ENCODE measurements at places on chromosomes 5 and 9. TPM values are rescaled to one million over a fixed set of nuclear protein-coding genes. Genes with fewer than 3 reads are reported as not detected.

GRCh38 chr5:42751044-42751443 is 5.6 kb upstream of the CCDC152 start:
- no peak overlapping the region for H3K27ac ChIP-seq
- H3K36me3 ChIP-seq: no peaks in the 10 kb centered on the region
- no peaks in the 10 kb centered on the region for H3K27me3 ChIP-seq
- no peak for DNase-seq
- no peaks in the 10 kb centered on the region for H3K4me1 ChIP-seq

Gene SLC6A18
- not detected for total RNA-seq

- no peak overlapping the region for H3K27ac ChIP-seq
- no peaks in the 10 kb centered on the region for H3K36me3 ChIP-seq
- no peak for DNase-seq
- no peaks in the 10 kb centered on the region for H3K4me1 ChIP-seq
- no peak overlapping the region for H3K4me3 ChIP-seq
- no peaks in the 10 kb centered on the region for H3K27me3 ChIP-seq
These were observed 212.5 kb downstream of the DAB2IP start for GRCh38 chr9:121863955-121864354.

DNA sequence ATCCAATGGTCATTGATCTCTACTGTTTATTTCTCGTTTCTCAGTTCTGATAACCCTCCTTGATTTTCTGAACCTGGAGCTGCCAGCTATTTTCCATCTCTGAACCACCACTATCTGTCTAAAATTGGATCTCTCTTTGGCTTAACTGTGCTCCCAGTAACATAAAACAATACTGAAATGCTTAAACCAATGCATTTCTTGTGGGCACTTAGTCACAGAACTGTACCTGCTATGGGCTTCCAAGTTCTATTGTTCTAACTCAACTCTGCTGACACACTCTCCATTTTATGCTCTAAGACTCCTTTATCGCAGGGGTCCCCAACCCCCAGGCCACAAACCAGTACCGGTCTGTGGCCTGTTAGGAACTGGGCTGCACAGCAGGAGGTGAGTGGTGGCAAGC is 120.6 kb downstream of the LHFPL2 start:
- no peaks in the 10 kb centered on the region for H3K36me3 ChIP-seq
- peak; percentile 68 for DNase-seq
- no peaks in the 10 kb centered on the region for H3K27me3 ChIP-seq
- no peak overlapping the region for H3K4me3 ChIP-seq
- H3K4me1 ChIP-seq: peaks cover 32% of the 10 kb centered on the region

Gene FAXDC2
- 11.3 TPM for total RNA-seq

DNA sequence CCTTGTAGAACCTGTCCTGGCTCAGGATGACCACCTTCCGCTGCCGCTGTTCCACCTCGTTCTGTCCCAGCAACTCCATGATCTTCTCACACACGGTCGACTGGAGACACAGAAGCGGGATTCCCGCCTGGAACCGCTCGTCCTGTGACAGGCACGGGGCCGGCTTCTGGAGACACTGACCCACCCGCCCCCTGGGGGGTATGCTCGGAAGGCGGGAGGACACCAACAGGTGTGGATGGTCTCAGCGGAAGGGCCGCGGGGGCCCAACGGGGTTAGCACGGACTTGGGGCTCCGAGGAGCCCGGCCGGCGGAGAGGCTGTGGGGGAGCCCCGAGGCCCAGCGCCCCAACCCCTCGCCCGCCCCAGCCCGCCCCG is 530 bp downstream of the UCK1 start:
- peak overlapping the region; percentile 59 for H3K27ac ChIP-seq
- H3K27me3 ChIP-seq: no peaks in the 10 kb centered on the region
- DNase-seq: peak; percentile 18
- H3K4me1 ChIP-seq: peaks cover 2% of the 10 kb centered on the region
- peak overlapping the region; percentile 66 for H3K4me3 ChIP-seq
- H3K36me3 ChIP-seq: peaks cover 15% of the 10 kb centered on the region

- no peaks in the 10 kb centered on the region for H3K27me3 ChIP-seq
- DNase-seq: no peak
- H3K36me3 ChIP-seq: no peaks in the 10 kb centered on the region
- no peaks in the 10 kb centered on the region for H3K4me1 ChIP-seq
- no peak overlapping the region for H3K27ac ChIP-seq
These were observed 213.9 kb upstream of the TBCA start for GRCh38 chr5:77990020-77990419.

GRCh38 chr5:82820188-82820587 is 257.0 kb downstream of the TMEM167A start:
- no peaks in the 10 kb centered on the region for H3K4me1 ChIP-seq
- H3K27me3 ChIP-seq: no peaks in the 10 kb centered on the region
- DNase-seq: no peak

- peaks cover 16% of the 10 kb centered on the region for H3K4me1 ChIP-seq
- no peak overlapping the region for H3K4me3 ChIP-seq
- no peaks in the 10 kb centered on the region for H3K27me3 ChIP-seq
- no peak overlapping the region for H3K27ac ChIP-seq
- no peak for DNase-seq
- peaks cover 4% of the 10 kb centered on the region for H3K36me3 ChIP-seq
These were observed 53.8 kb downstream of the SHB start for GRCh38 chr9:38015266-38015665.

DNA sequence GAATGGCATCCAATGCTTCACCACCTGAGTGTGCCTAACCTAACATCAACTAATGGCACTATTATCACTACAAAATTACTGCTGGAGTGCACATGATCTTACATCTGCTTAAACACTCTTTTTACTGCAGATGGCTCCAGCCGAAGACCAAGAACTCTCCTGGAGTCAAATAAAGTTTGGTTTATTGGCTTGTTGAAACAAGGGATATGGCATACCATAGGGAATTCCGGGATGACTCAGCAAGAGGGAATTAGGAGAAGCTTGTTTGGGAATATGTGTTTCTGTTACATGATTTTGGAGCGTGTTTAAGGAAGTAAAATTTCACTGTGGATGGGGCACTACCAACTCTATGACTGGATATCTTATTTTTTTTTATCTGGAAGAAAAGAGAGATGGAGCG is 872.6 kb downstream of the DTWD2 start:
- H3K27me3 ChIP-seq: no peaks in the 10 kb centered on the region
- H3K4me3 ChIP-seq: no peak overlapping the region
- no peaks in the 10 kb centered on the region for H3K4me1 ChIP-seq
- peak; percentile 19 for DNase-seq
- no peaks in the 10 kb centered on the region for H3K36me3 ChIP-seq

GRCh38 chr9:113661074-113661473 is 197.5 kb downstream of the RGS3 start:
- peaks cover 2% of the 10 kb centered on the region for H3K27me3 ChIP-seq
- H3K4me1 ChIP-seq: peaks cover 8% of the 10 kb centered on the region
- H3K36me3 ChIP-seq: no peaks in the 10 kb centered on the region
- H3K4me3 ChIP-seq: no peak overlapping the region

- DNase-seq: no peak
- H3K36me3 ChIP-seq: no peaks in the 10 kb centered on the region
- H3K4me3 ChIP-seq: no peak overlapping the region
- H3K4me1 ChIP-seq: no peaks in the 10 kb centered on the region
These were observed 68.7 kb upstream of the RNU6ATAC start for GRCh38 chr9:134233022-134233421.

DNA sequence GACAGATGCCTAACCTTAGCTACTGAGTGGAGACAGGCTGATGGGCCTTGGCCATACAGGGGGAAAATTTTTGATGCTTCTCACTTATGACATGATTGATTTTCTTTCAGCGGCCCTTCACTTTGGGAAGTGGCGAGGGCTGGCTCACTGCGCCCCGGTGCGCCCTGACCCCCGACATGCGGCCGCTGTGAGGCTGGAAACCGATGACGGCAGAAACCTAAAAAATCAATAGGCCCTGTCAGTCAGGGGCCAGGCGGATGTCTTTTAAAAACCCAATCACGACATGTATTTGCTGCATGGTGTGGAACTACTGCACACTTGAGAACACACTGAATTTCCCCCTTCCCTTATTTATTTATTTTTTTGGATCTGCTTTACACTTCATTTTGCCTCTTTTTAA is 121.7 kb downstream of the EBF1 start:
- H3K27me3 ChIP-seq: no peaks in the 10 kb centered on the region
- H3K4me3 ChIP-seq: no peak overlapping the region
- no peak for DNase-seq
- peaks cover 17% of the 10 kb centered on the region for H3K4me1 ChIP-seq
- no peak overlapping the region for H3K27ac ChIP-seq

- H3K36me3 ChIP-seq: no peaks in the 10 kb centered on the region
- H3K4me1 ChIP-seq: no peaks in the 10 kb centered on the region
- no peak for DNase-seq
- no peaks in the 10 kb centered on the region for H3K27me3 ChIP-seq
These were observed 39.6 kb downstream of the PDE6A start for GRCh38 chr5:149904977-149905376.

DNA sequence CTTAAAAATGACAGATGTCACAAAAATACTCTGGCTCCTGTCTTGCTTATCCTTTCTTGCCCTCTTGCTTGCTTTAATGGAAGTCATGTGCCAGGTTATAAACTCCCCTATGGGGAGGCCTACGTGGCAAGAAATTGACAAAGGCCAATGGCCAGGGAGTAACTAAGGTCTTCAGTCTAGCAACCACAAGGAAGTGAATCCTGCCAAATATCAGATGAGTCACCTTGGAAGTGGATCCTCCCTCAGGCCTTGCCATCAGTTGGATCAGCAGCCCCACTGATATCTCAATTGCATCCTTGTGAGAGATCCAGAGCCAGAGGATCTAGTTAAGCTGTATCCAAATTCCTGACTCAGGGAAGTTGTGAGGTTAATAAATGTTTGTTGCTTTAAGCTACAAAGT is 82.8 kb downstream of the CAAP1 start:
- H3K27ac ChIP-seq: no peak overlapping the region
- no peaks in the 10 kb centered on the region for H3K4me1 ChIP-seq
- H3K27me3 ChIP-seq: no peaks in the 10 kb centered on the region
- H3K36me3 ChIP-seq: no peaks in the 10 kb centered on the region
- DNase-seq: peak; percentile 70
- H3K4me3 ChIP-seq: no peak overlapping the region

DNA sequence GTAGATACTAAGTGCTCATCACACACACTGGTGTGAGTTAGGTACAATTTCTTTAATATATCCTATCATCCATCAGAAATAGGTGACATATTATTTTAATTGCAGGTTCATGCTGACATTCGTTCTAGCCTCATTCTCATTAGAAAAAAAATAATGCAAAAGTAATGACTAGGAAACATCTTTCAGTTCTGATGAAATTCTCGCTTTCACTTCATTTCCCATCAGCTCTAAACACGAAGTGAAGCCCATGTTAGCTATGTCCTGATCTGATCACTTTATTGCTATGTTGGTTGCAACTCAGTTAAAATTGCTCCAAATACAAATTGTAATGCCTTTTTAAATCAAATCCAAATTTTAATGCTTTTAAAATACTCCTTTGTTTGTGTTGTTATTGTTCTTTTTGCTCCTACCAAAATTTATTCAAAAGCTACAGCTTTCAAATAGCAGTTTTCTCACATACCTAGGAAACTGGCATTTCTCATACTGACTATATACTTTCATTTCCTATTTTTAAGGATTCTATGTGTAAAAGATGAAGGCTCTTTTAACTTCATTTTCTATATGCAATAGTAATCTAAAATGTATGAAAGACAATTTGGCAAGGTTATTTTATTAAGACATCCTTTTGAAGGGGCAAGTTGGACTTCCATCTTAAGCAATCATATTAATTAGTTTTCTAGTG is 1237.8 kb upstream of the ACO1 start:
- H3K27me3 ChIP-seq: no peaks in the 10 kb centered on the region
- no peaks in the 10 kb centered on the region for H3K36me3 ChIP-seq
- H3K4me3 ChIP-seq: no peak overlapping the region
- no peak for DNase-seq
- H3K27ac ChIP-seq: no peak overlapping the region

DNA sequence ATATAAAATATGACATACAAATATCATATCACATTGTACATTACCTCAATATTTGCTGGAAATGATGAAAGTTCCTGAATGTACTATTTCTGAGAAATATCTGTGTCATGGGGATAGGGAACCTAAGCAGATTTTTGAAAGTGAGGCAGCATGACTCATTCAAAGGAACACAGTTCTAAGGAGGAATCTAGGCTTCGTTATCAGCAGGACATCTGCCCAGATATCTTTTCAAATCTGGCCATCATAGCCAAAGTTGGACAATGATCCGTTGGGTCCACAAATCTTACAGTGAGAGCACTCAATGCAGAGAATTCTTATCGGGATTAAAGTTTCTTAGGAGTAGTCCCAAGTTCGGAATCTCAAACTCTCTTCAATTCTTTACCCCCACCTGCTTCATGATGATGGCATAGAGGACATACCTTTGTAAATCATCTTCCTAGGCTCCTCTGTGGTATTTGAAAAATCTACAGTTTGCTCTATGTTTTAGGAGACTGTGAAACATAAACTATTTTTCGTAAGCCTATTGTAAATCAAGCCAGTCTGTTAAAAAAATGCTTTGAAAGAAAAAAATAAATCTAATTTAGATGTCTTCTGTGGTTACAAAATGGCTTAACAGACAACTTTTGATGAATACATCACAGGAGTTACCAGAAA is 29.4 kb upstream of the ALDH1A1 start:
- H3K27me3 ChIP-seq: no peaks in the 10 kb centered on the region
- H3K4me3 ChIP-seq: no peak overlapping the region
- DNase-seq: peak; percentile 13
- no peaks in the 10 kb centered on the region for H3K4me1 ChIP-seq
- H3K27ac ChIP-seq: no peak overlapping the region

DNA sequence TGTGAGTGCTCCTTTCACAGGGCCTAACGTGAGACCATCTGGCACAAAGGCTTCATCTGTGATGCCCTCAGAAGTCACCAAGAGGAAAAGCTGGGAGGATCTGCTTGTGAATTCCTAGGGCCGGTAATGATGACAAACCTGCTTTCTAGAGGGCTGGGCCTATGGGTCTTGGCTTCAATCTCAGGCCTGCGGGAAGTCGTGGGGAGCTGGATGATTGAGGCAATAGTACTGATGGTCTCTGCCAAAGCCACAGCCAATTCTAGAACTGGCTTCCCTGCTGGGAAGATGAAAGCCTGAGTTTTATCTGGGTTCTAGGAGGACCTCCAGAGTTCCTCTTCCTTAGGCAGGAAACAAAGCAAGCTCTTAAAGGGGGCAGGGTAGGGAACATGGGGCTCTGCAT is 102.7 kb downstream of the TMEM215 start:
- H3K36me3 ChIP-seq: no peaks in the 10 kb centered on the region
- H3K27me3 ChIP-seq: peaks cover 2% of the 10 kb centered on the region
- H3K4me3 ChIP-seq: no peak overlapping the region
- no peak overlapping the region for H3K27ac ChIP-seq

Gene FIBCD1
- 7.3 TPM for total RNA-seq

Gene LECT2
- total RNA-seq: not detected

Data from fibroblast of lung (primary cell).